ENCODE measurements at places on chromosomes 12 and 14.
A peak's percentile ranks its signal among the peaks of the same experiment; 100 is the strongest.

DNA sequence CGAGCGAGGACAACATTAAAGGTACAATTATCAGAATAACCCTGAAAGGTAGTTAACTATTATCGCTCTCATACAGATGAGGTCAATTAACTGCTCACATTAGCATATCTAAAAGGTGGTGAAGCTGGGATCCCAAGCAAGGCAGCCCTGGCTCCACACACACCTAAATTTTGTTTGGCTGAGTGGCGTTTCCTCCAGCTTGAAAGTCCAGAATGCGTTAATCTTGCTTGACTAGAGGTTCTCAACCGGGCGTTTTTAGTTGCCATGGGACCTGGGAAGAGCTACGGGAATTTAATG is 531 bp downstream of the DLGAP5 start:
- peak; percentile 19 for DNase-seq

DNA sequence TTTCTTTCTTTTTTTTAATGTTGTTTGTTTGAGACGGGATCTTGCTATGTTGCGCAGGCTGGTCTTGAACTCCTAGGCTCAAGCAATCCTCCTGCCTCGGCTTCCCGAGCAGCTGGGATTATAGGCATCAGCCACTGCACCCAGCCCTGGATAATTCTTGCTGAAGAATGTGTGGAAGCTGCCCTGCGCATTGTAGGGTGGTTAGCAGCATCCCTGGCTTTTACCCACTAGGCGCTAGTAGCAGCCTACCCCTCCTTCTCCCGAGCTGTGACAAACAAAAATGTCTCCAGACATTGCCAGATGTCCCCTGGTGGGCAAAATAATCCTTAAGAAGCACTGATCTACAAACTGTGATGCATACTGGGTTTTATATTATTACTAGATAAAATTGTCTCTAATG is 6.6 kb downstream of the DCAF4 start:
- DNase-seq = no peak

GRCh38 chr12:65670775-65671174 is 153.5 kb upstream of the HMGA2 start:
- DNase-seq = no peak

- DNase-seq = no peak
Measured at GRCh38 chr12:45598761-45599160, 130.7 kb upstream of the ARID2 start.

DNA sequence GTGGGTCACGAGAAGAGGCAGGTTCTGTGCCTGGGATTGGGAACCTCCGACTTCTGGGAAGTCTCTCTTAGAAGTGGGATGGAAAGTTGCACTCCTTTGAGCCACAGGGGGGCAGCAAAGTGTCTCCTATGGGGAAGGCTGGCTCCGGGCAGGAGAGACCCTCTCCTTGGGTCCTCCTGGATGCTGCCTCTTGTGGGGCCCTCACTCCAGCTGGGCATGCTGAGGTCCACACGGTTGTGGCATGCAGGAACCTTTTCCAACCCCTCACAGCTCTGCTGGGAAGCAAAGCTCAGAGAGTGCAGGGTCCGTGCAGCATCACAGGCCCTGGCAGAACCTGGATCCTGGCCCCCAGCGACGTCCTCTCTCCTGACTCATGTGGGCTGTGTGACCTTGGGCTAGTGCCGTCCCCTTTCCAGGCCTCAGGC is 17.4 kb downstream of the SDSL start:
- DNase-seq = no peak

GRCh38 chr14:51581017-51581881 is 70.5 kb upstream of the FRMD6 start:
- DNase-seq = peak; percentile 78

- no peak for DNase-seq
Measured at GRCh38 chr14:39946807-39947206, 514.6 kb upstream of the FBXO33 start.

GRCh38 chr12:132569856-132570480 is 40.4 kb downstream of the LRCOL1 start:
- no peak for DNase-seq

DNA sequence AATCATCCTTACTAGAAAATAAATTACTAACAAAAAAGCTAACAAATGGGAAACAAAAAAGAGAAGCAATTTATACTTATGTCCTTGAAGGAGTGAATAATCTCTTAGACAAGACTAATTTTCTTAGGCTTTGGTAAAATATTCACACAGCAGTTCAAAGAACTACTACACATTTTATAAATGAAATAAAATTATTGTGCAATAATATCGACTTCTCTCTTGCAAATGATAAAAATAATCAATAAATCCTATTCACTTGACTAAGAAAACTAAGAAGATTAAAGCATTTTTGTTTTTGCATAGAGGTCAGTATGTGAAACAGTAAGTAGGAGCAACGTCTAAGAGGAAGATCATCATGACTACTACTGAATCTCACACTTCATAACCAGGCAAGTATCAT is 82.0 kb downstream of the EML5 start:
- DNase-seq = no peak

DNA sequence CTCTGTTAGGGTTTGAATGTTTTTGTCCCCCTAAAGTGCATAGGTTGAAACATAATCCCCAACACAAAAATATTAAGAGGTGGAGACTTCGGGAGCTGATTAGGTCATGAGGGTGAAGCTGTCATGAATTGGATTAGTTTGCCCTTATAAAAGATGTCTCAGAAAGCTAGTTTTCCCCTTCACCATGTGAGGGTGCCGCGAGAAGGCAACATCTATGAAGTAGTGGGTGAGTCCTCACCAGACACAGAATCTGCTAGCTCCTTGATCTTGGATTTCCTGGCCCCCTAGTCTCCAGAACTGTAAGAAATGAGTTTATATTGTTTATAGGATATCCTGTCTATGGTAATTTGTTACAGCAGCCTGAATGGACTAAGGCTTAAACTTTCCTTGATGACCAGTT is 301.5 kb upstream of the ATP2B1 start:
- no peak for DNase-seq

DNA sequence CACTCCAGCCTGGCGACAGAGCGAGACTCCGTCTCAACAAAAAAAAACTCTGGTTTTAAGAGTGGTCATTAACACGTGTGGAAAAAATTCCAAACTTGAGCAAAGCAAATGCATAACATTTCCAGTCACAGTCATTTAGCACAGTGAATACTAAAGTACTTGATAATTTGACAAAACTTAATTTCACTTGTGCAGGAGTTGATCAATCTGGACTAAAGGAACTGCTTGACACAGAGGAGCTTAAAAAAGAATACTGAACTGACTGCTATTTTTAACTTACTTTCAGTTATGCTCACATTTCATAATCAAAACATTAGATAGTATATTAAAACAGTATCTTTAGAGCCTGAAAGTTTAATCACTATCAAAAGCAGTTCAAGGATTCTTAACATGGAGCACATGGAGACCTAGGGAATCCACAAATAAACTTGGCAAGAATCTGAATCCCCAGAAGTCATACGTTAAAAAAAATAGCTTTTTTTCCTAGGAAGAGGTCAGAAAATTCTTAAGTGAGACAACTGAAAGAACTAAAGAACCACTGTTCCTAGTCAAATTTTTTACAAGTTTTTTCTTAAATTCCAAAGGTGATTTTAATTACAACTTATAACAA is 7.4 kb downstream of the UBE2N start:
- DNase-seq = no peak

- no peak for DNase-seq
Measured at GRCh38 chr14:70655110-70655826, 13.6 kb downstream of the TTC9 start.

DNA sequence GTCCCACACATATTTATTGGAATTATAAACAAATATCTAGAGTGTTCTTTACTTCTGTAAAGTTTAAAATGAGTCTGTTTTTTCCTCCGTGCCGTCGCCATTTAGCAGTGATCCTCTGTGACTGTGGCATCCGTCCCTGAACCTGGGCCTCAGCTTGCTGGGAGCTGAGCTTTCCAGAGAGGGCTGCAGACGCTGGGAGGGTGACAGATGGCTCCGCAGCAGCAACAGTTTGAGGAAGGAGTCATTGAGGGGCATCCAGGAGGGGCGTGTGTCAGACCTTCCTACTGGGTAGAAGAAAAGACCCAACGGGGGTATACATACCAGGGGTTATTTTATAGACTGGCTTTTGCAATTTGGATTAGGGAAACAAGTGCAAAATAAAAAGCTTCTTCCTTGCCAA is 47.9 kb downstream of the NEUROD4 start:
- DNase-seq = no peak

GRCh38 chr12:52860102-52860823 is 11.5 kb upstream of the KRT78 start:
- no peak for DNase-seq

- no peak for DNase-seq
Measured at GRCh38 chr14:70926235-70926830, 19.1 kb downstream of the PCNX1 start.

DNA sequence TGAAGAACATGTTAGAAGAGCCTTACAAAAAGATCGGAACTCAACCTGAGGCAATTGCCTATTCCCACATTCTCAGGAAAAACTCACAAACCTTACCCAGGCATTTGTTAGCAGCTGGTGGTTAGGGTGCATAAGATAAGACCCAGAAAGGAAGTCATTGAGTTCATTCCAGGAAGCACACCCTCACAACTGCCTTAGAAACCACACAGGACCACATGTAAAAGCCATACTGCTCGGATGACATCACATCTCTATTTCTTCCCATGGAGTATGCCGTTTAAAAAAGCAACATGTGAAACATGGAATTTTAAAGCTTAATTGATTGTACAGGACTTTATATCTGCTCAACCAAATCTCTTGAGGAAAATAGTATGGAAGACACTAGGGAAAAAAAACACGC is 411.2 kb downstream of the DAD1 start:
- no peak for DNase-seq

DNA sequence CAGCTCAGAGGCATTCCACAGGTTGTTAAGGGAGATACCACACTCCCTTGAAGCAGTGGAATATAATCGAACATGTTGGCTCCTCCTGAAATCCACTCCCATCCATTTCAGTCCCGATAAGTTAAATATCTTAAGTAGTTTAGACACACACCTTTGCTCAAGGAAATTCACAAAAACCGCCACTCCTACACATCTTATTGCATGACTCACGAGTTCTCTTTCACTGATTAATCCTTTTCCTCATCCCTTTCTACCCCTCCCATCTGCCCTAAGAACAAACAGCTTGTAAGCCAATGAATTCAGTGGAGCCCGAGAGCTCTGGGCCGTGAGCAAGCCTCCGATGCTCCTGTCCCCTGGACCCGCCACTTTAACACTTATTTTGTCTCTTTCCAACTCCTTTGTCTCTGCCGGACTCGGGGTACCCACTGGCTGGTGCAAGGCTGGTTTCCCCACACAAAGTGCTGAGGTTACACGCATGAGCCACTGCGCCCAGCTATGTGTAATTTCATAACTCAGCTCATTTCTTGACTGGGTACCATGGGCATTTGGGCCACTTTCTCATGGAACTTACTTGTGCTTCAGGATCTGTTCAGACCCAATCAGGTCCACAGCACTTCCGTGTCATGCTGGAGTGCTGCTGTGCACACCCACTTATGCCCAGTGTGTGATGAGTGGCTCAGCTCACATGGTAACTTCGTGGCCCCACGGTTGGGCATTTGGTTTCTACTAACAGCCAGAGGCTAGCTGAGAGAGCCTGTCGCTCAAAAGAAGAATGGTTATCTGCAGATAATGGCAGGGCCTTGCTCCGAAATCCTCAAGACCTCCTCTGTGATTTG is 171.8 kb upstream of the ALG10B start:
- DNase-seq = no peak

DNA sequence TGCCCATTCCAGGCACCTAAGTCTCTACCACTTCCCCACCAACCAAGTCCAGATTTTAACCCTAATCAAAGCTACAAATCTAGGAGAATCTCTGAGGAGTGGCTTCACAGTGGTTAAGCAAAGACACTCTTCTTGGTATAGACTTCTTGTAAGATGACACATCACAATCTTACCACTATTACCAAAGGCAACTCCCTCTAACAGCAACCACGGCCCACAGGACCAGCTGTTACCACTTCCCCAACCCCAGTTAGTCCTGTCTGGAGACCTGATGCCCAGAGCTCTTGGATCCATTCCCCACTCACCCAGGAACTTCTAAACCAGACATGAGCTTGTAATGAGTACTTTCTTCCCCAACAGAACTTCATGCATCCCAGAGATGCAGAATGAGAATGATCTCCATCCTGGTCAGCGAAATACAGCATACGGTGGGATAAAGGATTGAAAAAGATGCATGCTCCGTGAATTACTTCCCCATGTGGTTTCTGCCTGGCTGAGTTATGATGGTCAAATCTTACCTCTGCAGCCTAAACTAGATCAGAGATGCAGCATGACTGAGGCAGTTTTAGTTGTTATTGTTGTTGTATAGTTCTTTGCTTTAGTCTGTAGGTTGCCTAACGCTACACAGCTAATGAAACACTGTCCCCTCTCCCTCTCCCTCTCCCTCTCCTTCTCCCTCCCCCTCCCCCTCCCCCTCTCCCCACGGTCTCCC is 87.7 kb upstream of the FOXN3 start:
- DNase-seq = peak; percentile 47

DNA sequence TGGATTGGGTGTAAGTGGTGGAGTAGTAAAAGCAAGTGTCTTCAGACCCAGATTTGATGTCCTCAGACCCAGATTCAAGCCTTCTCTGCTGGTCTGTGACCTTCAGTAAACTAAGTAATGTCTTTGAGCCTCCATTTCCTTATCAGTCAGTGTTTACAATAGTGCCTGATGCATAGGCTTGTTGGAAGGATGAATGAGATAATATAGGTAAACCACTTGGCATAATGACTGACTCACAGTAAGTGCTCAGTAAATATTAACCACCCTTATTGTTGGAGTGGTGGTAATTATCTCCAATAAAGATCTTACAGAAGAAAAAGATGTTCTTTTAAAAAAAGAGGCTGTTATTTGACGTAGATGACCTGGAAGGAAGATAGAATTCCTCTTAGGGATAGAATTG is 86.2 kb downstream of the IGF1 start:
- DNase-seq = no peak

DNA sequence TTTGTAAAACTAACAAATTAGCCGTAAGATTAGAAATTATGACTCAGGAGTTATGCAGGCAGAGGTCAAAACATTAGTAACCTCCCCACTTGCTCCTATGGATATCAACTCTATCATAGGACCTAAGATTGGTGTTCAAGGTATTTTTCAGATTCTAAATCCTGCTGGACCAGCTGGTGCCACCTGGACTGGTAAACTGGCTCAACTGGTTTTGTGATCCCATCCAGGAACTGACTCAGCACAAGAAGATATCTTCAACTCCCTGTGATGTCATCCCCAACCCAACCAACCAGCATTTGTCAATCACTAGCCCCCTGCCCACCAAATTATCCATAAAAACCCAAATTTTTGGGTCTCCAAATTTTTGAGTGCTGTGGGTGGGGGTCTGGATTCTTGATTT is 98.1 kb upstream of the OR4E1 start:
- no peak for DNase-seq
